ENCODE measurements at places on chromosomes 2 and 18. TPM values are rescaled to one million over a fixed set of nuclear protein-coding genes. Genes with fewer than 3 reads are reported as not detected.

SOWAHC gene
- 9.4 TPM for total RNA-seq

MTCL1 gene
- 12.5 TPM for total RNA-seq

PSD4 gene
- total RNA-seq: 1.6 TPM

RGPD8 gene
- 18.3 TPM for total RNA-seq

CHRND gene
- total RNA-seq: 32.9 TPM

ALLC gene
- total RNA-seq: not detected

RGPD3 gene
- 0.52 TPM for total RNA-seq

PCARE gene
- under 0.01 TPM for total RNA-seq

M1AP gene
- total RNA-seq: not detected

REG3A gene
- total RNA-seq: not detected

SLC40A1 gene
- total RNA-seq: 97.6 TPM

SLC16A14 gene
- 2.6 TPM for total RNA-seq

DPP10 gene
- total RNA-seq: 1.0 TPM

CNGA3 gene
- 0.52 TPM for total RNA-seq

MARCO gene
- total RNA-seq: 0.52 TPM

SERPINB3 gene
- total RNA-seq: not detected

FOXI3 gene
- total RNA-seq: not detected

TEKT4 gene
- total RNA-seq: under 0.01 TPM

HRH4 gene
- total RNA-seq: not detected

DSG3 gene
- not detected for total RNA-seq
